ENCODE measurements at places on chromosomes 5 and 9.

- H3K36me3 ChIP-seq = no peaks in the 10 kb centered on the region
- H3K4me3 ChIP-seq = no peak overlapping the region
Measured at GRCh38 chr5:143251190-143251589, 152.3 kb downstream of the NR3C1 start.

DNA sequence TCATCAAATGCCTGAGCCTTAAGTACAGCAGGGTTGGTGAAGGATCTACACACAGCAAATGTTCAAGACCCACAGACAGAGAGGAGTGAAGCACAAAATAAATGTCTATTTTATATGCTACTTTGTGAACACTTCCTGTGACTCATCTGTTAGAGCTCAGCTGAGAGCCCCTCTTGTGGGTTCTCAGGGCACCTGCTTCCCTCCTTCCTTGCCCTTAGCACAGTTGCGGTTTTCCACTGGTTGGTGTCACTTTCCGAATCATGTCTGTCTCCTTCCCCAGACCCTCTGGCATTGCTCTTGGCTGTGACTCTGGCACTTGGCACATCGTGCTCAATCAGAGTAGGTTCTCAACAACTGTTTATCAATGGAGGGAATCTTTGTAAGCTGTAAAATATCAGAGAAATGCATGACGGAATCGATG, 128.5 kb upstream of the STC2 start:
- no peak for DNase-seq
- no peaks in the 10 kb centered on the region for H3K36me3 ChIP-seq
- H3K27me3 ChIP-seq = no peaks in the 10 kb centered on the region
- no peak overlapping the region for H3K27ac ChIP-seq
- no peaks in the 10 kb centered on the region for H3K4me1 ChIP-seq
- H3K4me3 ChIP-seq = no peak overlapping the region

DNA sequence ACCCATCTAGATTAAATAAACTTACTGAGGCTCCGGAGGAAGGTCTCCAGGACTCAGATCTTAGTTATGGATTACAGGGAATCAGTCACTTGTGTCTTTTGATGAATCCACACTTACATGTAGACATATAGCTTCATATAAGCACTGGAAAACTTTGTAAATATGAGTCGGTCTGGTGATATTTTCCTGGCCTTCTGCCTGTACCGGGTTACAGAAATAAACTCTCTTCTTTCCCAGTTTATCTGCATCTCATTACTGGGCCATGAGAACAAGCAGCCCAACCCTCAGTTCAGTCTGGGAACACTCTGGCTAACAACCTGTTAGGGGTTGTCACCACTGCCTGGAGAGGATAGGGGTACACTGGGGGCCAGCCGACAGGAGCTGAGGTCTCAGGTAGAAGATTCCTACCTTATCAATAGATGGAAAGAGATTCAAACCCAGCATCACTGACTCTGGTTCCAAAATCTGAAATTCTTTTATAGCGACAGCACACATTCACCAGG, 59.1 kb downstream of the THBS4 start:
- H3K4me3 ChIP-seq = no peak overlapping the region
- no peaks in the 10 kb centered on the region for H3K27me3 ChIP-seq

GRCh38 chr5:167639273-167639672, 652.2 kb upstream of the WWC1 start:
- H3K36me3 ChIP-seq = no peaks in the 10 kb centered on the region
- H3K4me1 ChIP-seq = no peaks in the 10 kb centered on the region
- no peak for DNase-seq
- H3K27ac ChIP-seq = no peak overlapping the region

GRCh38 chr5:32563614-32564013, 21.7 kb upstream of the SUB1 start:
- DNase-seq = no peak
- H3K27ac ChIP-seq = no peak overlapping the region
- no peak overlapping the region for H3K4me3 ChIP-seq
- no peaks in the 10 kb centered on the region for H3K36me3 ChIP-seq

DNA sequence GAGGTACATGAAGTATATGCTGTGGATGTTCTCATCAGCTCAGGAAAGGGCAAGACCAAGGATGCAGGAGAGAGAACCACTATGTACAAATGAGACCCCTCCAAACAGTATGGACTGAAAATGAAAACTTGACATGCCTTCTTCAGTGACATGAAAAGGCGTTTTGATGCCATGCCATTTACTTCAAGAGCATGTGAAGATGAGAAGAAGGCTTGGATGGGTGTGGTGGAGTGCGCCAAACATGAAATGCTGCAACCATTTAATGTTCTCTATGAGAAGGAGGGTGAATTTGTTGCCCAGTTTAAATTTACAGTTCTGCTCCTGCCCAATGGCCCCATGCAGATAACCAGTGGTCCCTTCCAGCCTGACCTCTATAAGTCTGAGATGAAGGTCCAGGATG, 47.7 kb downstream of the SEMA4D start:
- H3K4me3 ChIP-seq = no peak overlapping the region
- H3K4me1 ChIP-seq = no peaks in the 10 kb centered on the region
- no peak for DNase-seq
- no peaks in the 10 kb centered on the region for H3K27me3 ChIP-seq
- no peak overlapping the region for H3K27ac ChIP-seq
- H3K36me3 ChIP-seq = no peaks in the 10 kb centered on the region

- H3K27me3 ChIP-seq = no peaks in the 10 kb centered on the region
- no peak for DNase-seq
- H3K27ac ChIP-seq = no peak overlapping the region
- H3K36me3 ChIP-seq = no peaks in the 10 kb centered on the region
Measured at GRCh38 chr9:83336706-83337105, 201.5 kb downstream of the FRMD3 start.

DNA sequence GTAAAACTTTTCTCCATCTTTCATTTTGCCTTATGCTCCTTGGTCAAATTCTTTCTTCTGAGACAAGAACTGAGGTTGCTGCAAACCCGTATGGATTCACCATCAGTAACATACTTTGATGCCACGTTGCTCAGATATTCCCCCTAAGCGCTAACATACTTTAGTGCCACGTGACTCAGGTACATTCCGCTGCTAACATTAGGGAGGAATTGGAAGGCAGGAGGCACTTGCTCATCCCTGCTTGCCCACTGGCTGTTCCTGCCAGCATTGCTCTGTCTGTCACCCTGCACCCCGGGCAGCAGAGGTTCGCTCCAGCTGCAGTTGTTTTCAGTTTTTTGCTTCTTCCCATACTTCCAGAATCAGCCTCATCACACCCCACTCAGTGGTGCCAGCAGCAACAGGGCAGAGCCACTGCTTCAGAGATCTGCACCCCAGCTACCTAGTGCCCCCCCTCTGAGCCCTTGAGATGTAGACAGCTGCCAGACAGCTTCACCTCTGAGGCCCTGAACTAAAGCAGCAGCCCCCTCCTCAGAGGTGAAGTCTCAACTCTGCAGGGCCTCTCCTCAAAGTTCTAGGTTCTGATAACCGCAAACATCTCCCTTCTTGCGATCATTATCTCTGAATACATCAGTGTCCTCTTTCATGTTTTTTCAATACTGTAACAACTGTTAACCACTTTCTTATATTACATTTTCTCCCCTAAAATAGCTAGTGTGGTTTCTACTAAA, 228.0 kb upstream of the KIF2A start:
- DNase-seq = no peak
- no peak overlapping the region for H3K27ac ChIP-seq
- H3K36me3 ChIP-seq = no peaks in the 10 kb centered on the region
- H3K4me3 ChIP-seq = no peak overlapping the region
- no peaks in the 10 kb centered on the region for H3K4me1 ChIP-seq
- H3K27me3 ChIP-seq = no peaks in the 10 kb centered on the region

- no peak overlapping the region for H3K4me3 ChIP-seq
- no peaks in the 10 kb centered on the region for H3K27me3 ChIP-seq
- H3K27ac ChIP-seq = no peak overlapping the region
- no peaks in the 10 kb centered on the region for H3K36me3 ChIP-seq
- DNase-seq = no peak
Measured at GRCh38 chr5:43315263-43315662, 2.1 kb upstream of the HMGCS1 start.

All from adrenal gland (tissue), 19 donors.